ENCODE measurements at places on chromosomes 4 and X.

DNA sequence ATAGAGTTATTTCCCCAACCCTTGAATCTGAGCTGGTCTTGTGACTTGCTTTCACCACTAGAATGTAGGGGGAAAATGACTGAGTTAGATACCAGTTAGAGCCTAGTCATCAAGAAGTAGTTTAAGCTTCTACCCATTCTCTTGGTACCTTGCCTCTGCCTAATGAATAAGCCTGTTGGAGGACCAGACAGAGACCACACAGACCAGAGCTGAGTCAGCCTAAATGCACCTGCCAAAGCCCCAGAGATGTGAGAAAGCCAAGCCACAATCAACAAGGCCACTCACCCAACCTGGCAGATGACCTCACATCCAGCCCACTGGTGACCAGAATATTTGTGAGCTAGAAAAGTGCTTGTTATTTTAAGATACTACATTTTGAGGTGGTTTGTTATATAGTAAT lies 85.2 kb upstream of the DCLK2 start:
- no peak for DNase-seq

GRCh38 chr4:51843309-51844152 lies 578 bp downstream of the DCUN1D4 start:
- no peak for DNase-seq

DNA sequence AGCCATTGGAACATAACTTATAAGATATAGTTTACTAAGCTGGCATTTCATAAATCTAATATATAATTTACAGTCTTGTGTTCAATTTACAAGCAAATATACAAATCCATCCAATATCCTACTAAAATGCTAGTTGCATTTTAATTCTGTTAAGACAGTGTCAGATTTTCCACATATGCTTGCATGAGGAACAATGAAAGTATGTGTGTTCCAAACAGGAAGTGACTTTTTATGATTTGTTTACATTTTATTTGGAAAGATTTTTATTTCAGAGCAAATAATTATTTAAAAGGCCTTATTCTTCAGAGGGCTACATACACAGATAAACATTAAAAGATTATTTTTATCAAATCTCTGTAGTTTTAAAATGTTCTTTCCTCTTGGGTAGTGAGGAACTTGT lies 130.1 kb downstream of the KLHL34 start:
- DNase-seq, result no peak

- no peak for DNase-seq
Observed at GRCh38 chrX:97387004-97387403, 503.3 kb downstream of the RPA4 start.

DNA sequence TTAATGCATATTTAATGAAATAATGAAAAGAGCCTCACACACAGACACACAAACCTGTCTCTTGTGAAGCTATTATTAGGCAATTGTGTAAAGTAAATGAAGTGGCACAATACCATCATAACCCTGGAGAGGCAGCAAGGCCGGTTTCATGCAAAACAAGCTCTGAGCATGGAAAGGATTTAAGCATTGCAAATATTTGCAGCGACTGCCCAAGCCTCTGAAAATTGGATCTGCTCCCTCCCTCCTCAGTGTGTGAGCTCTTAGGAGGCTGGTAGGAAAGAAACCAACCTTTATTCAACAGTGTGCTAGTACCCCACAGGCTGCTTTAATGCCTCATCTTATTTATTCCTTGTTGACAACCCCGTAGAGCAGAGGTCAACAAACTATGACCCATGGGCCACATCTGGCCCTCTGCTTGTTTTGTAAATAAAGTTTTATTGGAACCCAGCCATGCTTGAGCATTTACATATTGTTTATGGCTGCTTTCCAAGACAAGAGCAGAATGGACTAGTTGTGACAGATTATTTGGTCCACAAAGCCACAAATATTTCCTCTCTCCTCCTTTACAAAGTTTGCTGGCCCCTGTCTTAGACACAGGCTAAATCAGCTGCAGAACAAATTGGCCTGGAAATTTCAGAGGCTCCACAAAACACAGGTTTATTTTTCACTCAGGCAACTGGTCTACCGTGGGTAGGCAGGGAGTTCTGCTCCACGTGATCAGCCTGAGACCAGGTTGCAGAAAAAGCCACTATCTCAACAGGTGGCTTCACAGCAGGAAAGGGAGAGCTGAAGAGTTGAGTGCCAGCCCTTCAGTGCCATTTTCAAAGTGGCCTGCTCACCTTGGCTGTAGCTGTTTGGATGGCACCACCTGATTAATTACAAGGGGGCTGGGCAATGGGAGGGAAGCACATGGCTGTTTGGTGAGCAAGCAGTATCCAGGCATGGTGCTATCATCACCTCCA lies 16.8 kb downstream of the RS1 start:
- no peak for DNase-seq

DNA sequence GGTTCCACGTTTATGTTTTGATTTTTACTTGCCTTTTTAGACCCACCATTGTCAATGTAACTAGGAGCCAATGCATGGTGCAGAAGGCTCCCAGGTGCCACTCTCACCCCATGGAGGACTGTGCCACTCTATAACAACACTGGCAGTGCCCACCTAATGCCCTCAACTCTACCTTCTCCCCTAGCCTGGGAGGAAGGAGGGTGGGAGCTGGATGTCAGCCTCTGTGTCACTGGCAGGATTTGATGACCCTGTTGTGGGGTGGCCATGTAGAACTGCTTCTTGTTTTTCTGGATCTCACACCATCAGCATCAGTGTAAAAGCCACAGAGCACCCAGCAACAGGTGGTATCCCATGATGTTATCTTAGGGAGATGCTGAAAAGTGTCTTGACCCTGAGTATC lies 13.7 kb upstream of the ADH1B start:
- DNase-seq, result no peak

DNA sequence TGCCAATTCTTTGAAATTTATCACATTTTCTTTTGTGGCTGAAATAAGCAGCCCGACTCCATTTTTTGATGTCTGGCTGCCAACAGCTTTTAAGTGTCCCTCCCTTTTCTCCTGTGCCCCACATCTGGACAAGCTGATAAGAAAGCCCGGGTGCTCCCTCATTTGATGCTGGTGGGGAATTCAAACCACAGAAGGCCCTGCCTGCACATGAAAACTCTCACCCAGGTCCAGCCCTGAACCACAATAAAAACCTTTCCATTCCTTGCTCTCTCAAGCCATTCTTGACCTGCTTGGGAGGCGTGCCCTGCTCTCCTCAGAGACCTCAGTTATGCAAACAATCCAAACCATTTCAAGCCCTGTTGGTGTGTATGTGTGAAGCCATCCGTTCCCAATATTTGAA lies 93.9 kb downstream of the FAM53A start:
- no peak for DNase-seq

GRCh38 chr4:5713861-5714260 lies 2.9 kb downstream of the EVC start:
- DNase-seq, result no peak

DNA sequence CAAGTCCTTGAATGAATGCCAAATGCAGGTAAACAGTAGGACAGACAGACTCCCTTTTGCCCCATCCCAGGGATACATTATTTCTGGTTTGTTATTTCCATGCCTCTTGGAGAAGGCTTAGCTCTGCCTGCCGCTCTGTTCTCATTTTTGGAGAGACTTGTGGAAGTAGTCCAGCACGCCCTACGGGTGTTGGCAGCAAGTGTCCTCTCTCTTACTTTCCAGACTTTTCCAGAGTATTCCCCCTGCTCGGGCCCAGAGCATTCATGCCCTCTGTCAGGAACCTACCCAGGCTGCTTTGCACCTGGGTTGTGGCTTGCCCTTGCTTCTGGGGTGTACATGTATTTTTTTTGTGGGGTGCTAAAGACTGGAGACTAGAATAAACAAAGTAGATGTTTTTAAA lies 15.3 kb downstream of the SLC34A2 start:
- DNase-seq, result no peak

DNA sequence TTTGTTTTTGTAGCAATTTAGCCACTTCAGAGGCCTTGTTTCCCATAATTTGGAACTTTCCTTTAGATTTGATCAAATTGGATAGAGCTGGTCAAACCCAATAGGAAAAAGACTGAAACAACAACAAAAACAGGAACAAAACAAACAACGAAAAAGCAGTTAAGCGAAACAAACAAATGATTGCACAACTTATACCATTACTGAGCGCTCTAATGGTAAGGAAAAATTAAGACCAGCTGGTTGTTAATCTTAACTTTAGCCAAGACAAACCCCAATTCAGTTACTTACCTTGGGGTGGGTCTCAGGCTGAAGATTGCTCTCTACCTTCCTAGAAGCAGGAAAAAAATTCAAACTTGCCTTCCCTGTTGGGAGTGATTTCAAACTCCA lies 38.3 kb downstream of the SPCS3 start:
- DNase-seq, result no peak

DNA sequence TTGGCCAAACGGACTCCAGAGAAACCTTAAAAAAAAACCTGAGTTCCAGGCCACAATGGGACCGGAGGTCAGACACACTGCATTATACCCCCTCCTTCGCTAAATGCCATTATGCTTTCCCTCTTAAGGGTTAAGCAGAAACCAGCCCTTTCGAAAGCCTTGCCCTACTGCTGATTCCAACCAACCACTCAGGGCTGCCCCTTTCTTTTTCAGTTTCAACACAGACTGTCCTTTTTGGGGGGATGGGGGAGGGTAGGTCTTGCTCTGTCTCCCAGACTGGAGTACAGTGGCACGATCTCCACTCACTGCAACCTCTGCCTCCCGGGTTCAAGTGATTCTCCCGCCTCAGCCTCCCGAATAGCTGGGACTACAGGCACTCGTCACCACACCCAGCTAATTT lies 49.5 kb upstream of the MAN2B2 start:
- DNase-seq, result no peak

- DNase-seq, result no peak
Observed at GRCh38 chr4:186058253-186058979, 10.5 kb upstream of the TLR3 start.

DNA sequence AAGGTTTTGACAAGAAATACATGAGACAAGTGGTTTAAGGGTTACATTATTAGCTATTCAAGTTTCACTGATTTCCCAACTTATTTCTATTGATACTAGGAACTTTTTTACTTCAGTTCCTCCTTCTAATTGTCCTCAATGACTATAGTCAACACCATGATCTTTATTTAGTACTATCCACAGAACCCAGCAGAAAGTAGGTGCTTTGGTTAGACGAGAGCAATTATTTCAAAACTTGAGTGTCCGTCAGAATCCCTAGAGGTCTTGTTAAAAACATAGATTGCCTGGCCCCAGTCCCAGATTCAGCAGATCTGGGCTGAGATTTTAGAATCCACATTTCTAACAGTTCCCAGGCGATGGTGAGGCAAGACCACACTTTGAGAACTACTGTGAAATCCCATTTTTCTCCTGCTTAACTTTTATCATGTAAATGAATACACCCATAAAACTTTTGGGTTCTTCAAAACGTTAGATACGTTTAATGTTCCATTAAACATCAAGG lies 17.9 kb downstream of the EXOC1 start:
- no peak for DNase-seq
